ENCODE measurements at places on chromosomes 3 and 15.

- DNase-seq = no peak
These were observed 49.3 kb downstream of the GRIP2 start for GRCh38 chr3:14490831-14491230.

GRCh38 chr3:36973139-36973538, 19.8 kb downstream of the EPM2AIP1 start:
- DNase-seq = no peak

DNA sequence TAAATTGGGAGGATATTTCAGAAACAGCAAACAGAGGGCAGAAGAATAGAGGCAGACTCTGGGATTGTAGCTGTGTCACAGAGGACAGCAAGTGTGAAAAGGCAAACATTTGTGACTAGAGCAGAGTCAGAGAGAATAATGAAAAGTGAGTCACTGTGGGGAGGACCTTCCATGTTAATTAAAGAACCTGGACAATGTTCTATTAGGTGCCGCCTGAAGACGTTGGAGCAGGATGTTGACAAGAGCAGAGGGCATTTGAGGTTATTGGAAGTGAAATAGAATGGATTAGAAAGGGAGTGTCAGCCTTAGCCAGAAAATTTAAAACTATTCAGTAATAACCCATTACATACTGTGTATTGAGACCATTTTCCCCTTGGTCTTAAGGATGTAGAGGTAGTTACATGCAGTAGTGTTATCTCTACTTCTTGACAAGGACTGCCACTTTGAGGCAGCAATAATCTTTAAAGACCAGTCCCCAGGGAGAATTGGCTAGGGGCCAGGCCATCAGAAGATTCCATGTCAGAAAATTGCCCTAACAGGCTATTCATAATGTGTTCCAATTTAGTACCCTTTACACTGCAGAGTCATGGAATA, 5.8 kb downstream of the ACKR2 start:
- no peak for DNase-seq

GRCh38 chr15:48447657-48448056, 116.4 kb downstream of the DUT start:
- DNase-seq = no peak

DNA sequence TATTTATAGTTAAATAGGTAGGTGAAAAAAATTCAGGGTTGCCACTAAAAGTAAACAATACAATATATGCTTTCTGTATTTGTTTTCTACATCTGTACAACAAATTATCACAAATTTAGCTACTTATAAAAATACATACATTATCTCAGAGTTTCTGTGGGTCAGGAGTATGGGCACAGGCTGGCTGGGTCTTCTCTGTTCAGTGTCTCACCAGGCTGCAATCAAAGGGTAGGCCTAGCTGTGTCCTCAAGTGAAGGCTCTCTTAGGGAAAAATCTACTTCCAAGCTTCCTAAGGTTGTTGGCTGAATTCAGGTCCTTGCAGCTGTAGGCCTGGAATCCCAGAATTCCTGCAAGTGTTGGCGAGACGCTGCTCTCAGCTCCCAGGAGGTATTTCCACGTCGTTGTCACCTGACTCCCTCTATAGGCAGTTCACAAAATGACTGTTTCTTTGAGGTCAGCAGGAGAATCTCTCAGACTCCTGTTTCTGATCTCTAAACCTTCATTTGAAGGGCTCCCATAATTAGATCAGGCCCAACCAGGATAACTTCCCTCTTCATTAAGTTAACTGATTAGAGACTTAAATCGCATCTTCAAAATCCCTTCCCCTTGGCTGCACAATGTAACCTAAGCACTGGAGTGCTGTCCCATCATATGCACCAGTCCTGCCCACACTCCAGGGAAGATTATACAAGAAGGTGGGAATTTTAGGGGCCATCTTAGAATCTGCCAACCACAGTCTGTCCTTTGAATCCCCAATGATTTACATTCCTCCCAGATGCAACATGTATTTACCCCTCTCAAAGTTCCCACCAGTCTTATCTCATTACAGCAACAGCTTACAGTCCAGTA, 296.6 kb downstream of the SUCLG2 start:
- no peak for DNase-seq
